ENCODE measurements at places on chromosomes 3 and 15.

DNA sequence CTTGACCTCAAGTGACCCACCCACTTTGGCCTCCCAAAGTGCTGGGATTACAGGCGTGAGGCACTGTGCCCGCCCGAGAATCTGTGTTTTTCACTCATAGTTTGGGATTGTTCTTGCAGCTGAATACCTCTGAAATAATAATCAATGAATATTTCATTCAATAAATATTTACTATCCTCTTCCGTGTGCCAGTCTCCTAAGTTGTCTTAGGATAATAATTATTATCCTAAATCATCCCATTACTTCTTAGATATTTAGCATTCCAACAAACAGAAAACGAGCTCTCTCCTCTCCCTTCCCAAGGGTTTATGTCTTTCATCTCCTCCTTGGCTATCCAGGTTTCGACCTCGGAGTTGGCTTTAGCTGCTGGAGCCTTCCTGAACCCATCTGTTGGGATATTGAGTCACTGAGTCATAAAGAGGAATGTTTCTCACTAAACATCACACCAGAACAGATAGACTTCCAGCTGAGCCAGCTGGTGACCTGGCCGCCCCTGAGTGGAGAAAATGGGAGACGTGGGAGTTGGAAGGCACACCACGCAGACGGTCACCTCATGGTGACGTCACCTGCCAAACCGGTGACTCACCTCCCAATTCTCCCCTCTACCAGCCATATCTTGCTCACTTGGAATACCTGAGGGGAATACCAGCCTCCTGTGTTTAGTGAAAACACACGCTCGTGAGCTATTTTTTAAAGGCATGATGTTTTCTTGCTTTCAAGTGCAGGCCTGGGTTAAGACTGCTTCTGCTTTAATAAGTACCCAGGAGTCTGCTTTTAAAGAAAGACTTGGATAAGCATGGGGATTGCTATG lies 43.9 kb downstream of the BHLHE40 start:
- DNase-seq, result no peak

DNA sequence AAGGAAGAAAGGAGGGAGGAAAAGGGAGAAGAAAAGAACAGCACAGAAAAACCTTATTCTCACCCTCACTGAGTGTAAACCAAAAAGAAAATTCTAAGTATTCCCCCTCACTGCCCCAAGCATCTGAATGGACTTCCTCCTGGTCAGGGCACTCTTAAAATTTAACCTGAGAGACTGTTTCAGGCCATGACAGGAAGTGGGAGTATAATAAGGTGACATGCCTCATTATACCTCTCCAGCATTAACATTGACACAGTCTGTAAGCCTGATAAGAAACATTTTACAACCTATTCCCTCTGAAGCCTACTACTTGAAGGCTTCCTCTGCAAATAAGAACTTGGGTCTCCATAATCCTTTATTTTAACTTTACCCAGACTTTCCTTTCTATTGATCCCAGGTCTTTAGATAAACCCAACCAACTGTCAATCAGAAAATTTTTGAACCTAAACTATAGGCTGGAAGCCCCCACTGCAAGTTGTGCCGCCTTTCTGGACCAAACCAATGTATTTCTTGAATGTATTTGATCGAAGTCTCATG lies 41.7 kb downstream of the SLCO2A1 start:
- DNase-seq, result no peak

DNA sequence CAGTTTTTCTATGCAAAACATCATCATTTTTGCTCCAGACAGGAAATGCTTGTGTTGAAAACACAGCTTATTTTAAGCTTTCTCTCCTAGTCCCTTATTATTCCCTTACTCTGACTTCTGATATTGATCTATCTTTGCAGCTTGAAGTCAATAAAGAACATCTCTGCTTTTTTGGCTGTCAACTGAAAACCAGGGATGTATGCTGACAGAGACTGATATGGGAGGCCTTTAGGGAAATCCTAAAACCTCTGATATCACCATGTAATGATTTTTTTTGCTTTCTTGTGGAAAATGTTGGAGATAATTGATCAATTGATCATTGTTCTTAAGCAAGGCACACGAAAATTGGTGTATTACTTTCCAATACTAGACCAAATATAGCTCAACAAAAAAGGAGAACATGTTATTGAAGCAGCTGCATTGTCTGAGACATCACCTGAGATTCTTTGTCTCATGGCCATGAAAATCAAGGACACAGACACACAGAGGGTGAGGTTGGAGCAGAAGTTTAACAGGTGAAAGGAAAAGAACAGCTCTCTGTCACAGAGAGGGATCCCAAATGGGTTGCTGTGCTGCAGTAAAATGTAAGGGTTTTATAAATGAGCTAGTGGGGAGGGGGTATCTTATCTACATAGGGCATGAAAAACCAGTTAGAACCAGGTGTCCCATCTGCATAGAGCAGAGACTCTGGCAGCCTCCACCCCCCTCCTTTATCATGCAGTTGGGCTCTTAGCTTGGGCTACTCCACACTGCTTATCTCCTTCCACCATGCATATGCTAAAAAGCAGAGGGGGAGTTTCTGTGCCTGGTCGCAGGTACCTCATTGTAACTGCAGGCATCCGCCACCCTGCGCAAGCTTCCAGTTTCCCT lies 17.0 kb upstream of the SENP7 start:
- DNase-seq, result no peak

GRCh38 chr15:39625856-39626255 lies 45.0 kb downstream of the THBS1 start:
- DNase-seq, result no peak

DNA sequence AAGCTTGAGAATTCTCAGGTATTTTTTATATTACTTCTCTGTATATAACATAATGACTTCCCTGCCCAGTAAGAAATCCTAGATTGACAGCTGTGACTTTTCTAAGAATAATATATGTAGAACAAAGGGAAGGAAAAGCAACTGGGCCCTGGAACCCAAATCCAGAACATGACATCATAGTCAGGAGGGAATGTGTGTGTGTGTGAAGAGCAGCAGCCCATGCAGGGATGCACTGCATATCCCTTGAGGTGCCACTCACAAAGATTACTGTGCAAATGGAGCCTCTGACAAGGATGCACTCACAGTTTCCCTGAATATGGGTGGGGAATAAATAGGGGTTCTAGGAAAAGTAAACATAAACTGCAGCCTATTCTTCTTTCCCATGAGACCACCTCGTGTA lies 279.5 kb downstream of the NEK10 start:
- no peak for DNase-seq
